ENCODE measurements at places on chromosomes 6 and 20.

- DNase-seq: no peak
Observed at GRCh38 chr6:13398069-13398381, 69.7 kb upstream of the TBC1D7 start.

- DNase-seq: no peak
Observed at GRCh38 chr20:32565735-32566032, 19.4 kb downstream of the NOL4L start.

- DNase-seq: no peak
Observed at GRCh38 chr6:36241728-36242127, 28.1 kb upstream of the PNPLA1 start.

DNA sequence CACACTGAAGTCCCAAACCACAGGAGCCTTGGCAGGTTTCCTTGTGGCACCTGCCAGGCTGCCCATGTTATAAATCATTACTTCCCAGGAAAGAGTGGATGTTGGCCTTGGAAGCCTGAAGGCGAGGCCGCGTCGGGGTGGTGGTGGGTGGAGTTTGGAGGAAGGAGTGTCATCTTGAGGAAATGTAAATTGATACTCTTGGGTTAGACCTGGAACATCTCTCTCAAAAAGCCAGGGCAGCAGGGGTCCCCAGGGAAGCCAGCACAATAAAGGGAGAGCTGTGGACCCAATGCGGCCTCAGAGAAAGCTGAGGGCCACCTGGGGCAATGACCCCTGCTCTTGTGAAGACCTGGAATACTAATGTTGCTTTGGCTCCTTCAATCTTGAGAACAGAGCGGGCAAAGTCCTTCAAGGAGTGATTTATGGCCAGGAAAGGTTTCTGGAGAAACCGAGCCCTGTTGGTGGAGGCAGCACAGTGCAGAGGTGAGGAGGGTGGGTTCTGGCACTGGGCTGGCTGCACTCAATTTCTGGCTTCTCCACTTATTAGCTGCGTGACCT is 26.3 kb upstream of the TRAF3IP2 start:
- DNase-seq: no peak

DNA sequence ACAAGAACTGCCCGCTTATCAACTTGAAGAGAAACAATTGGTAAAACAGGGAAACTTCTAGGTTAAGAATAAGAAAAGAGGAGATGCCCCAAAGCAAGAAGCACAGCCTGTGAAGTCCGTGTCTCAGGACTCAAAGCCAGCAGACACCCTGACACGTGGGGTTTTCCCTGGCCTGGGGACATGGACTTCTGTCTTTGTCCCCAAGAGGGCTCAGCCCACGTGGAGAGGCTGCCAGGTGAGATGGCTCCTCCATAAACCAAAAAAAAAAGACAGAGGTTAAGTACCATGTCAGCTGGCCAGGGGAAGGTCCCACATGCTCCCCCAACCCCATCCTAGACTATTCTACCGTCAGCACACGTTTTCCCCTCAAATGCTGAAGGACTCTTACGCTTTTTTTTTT is 9.9 kb downstream of the SERPINB6 start:
- no peak for DNase-seq

DNA sequence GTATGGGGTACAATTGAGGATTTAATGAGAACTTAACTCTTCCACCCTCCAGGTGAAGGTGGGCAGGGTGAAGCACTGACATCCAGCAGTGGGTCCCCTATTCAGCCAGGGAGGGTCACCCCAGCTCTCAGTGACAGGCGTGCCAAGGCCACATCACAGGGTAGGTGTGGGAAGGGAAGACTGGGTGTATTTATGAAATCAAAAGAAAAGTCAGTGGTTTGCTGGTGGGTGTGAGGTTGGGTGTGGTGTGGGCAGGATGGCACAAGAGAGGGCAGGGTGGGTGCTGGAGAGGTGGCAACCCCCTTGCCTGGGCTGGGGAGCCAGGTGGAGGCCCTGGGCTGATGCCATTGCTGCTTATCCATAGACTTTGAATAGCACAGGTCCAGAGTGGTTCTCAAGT is 16.6 kb downstream of the SYNDIG1 start:
- DNase-seq: no peak

DNA sequence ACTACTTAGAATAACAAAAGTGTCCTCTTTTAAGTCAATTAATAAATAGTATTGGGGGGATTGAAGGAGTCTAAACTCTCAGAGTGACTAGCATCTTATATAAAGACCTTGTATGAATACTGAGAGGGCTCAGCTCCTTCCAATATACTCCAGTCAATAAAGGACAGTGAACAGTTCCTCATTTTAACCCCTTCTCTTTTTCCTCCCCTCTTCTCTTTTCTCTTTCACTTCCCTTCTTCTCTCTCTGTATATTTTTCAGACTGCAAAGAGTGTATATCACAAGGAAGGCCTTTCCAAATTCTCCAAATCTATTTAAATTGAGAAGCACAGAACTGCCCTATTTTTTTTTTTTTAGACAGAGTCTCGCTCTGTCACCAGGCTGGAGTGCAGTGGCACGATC is 99.5 kb downstream of the CD164 start:
- no peak for DNase-seq

DNA sequence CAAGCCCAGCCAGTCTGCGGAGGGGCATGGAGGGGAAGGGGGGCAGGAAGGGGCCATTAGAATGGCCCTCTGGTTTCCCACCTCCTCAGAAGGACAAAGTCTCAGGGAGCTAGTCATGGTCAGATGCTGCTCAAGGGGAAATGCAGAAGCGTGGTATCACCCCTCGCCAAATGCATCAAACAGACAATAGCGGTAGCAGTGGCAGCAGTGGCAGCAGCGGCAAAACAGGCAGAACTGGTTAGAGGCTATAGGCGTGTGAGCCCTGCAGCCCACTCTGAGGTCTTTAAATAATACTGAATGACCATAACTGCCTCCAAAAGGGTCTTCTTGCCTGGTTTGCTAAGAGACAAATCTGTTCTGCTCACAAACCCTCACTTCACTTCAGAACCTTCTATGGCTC is 186.7 kb downstream of the TFAP2C start:
- no peak for DNase-seq

DNA sequence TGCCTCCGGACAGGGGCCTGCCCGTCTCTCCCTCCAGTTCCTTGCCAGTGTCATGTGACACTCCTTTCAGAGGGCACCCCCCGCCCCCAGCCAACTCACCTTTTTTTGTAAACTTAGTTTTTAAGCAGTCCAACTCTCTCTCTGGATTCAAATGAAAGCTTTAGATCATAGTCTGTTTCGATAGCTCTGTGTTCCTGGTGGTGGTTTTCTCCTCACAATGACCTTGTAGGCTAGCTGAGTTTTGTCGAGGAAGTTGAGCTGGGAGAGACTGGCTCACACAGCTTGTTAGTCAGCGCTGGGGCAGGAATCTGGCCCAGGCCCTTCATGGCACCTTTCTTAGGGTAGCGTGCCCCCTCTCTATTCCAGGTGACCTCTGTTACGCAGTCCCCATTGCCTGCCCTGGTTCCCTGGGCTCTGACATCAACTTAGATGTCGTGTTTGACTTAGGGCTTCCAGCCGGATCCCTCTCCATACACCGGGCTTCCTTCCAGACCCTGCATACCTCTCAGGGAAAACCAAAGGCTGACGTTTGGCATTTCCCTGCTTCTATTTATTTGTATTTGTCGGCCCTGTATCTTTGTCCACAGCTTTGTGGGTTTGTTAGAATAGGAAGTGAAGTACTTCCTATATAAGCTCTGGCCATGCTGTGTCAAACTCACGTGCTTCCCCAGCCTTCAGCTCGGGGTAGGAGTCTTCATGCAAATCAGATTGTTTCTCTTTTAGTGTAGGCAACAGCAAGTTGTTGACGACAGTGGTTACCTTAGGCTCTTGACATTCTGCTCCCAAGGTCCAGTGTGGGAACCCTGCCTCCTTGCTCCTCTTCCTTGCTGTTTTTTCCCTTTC is 12.7 kb downstream of the IGF2R start:
- no peak for DNase-seq

DNA sequence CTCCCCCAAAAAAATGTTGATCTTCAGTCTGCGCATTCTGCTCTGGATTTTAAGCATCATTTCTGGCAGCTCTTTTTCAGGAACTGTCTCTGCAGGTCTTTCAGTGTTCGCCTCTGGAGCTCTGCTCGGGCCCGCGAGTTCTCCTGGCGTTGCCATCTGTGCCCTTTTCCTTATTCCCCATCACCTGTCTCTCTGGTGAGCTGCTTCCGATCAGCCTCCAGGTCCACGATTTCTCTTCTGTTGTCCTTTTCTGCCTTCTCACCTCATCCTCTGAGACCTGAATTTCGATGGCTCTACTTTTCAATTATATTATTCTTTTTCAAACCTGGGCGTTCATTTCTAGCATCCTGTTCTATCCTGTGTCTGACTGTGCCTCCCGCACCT is 590 bp upstream of the MAP1LC3A start:
- DNase-seq: no peak

DNA sequence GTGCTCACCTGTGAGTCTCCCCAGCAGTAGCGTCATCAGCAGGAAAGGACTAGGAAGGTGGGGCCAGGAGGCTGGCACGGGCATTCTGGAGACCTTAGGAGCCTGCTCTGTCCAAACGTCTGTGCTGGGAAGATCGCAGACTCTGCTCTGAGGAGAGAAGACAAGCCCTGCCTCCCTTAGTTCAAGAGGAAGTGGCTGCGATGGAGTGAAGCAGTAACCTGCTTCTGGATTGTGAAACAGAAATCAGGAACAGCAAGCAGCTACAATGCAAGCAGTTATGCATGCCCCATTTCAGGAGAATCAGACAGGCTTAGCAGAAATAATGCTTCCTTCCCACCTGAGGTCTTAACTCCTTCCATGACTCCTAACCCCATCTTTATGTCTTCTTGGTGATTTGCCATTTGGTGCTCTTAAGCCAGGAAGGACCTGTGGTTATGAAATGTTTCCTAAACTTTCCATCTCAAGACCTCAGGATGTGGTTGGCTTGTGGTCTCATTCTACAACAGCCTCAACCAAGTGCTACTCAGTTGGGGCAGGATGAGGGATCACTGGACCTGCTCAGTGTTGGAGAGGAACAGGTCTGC is at the start of gene SIRPB1:
SIRPB1 (minus strand) TSS at position 149 of the 584 bp plus-strand sequence; CDS start at position 84, 65 bp downstream.
- no peak for DNase-seq

GRCh38 chr6:8825726-8826125 is 390.4 kb upstream of the SLC35B3 start:
- no peak for DNase-seq

DNA sequence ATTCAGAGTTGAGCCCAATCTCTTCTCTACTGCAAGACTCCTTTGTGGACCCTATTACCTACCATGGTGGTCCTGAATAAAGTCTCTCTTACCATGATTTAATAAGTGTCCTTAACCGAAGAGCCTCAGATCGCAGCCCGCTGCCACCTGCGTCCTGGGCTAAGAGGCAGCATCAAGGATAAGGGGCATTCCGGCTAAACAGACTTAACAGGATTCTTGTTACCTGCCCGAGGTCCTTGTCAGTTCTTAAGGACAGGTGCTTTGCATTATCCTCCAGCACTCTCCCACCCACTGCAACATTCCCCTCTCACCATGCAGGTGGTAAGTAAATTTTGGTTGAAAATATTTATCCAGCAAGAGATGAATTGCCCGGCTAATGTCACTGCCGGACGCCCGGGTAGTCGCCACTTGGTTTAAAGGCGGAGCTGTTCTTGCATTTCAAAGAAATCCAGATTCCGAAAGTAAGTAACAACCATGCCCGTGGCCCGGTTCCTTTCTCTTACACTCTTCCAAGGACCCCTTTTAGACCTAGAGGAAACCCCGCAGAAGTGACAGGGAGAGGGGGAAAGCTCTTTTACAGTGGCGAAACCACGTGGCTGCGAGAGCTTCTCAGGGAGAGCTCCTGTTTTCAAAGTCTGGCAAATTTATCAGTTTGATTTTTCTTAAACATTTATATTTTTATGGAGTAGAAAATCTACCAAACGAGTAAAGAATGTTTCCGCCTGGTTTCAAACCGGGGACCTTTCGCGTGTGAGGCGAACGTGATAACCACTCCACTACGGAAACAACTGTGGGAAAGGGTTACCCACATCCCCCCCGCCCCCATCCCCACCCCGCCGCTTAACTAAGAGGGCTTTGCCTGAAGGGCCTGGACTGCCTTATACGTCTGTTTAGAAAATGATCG is 41.9 kb upstream of the PRSS16 start:
- DNase-seq: no peak

- DNase-seq: no peak
Observed at GRCh38 chr6:95768539-95768938, 191.2 kb downstream of the MANEA start.

DNA sequence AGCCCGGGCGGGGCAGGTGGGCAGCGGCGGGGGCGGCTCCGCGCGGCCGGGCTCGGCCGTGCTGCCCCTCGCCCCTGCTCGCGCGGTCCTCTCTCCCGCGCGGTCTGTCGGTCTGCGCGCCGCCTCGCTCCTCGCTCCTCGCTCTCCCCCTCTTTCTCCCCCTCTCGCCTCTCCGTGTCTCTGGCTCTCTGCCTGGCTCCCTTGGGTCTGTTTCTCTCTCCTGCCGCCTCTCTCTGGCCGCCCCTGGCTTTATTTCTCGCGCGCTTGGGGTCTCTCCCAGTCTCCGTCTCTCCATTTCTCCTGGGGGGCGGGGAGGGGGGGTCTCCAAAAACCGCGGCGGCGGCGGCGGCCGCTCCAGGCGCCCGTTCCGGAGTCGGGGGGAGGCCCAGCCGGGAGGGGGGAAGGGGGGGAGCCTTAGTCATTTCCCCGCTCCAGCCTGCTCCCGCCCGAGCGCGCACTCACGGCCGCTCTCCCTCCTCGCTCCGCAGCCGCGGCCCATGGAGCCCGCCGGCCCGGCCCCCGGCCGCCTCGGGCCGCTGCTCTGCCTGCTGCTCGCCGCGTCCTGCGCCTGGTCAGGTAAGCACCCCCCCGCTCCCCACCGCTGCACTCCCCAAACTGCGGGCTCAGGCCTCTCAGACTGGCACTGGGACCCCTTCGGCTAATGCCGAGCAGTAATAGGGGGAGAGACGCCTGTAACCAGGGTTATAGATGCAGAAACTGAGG is at the start of gene SIRPA:
SIRPA (plus strand) TSS at position 457 of the 723 bp plus-strand sequence; CDS start at position 498, 41 bp downstream.
- DNase-seq: no peak

- DNase-seq: no peak
Observed at GRCh38 chr6:139695361-139695760, 320.9 kb upstream of the CITED2 start.

- no peak for DNase-seq
Observed at GRCh38 chr6:81293896-81294295, 458.6 kb downstream of the TENT5A start.

GRCh38 chr6:52536424-52536916 is 40.4 kb downstream of the TRAM2 start:
- no peak for DNase-seq

DNA sequence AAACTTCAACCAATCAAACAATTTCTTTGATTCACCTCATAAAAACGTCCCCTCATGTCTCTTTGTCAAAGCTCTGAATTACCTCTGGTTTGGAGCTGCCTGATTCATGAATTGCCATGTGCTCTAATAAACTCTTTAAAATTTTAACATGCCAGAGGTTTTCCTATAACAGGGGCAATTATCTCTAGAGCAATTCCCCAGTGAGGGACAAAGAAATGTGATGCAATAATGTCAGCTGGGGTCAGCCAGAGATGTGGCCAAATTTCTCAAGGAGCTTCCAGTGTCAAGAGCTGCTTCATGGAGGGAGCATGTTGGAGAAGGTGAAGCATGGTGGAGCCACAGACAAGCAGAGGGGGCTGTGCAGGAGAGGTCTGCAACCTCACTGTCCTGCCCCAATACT is 38.7 kb upstream of the RFPL4B start:
- no peak for DNase-seq

DNA sequence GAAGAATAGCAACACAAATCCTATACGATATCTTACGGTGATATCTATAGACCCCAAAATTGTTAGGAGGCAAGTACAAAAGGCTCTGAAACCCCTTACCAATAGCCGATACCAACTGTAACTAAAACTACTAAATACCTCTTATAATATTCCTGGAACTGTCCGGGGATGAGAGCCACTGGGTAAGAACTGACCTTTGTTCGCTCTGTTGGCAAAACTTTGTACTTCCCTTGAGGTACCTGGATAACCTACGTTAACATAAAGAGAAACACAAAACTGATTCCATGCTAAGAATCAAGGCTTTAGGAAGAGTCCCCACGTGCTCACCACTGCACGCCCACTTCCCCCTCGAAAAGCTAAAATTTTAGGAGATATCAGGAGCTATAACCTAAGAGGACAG is 9.7 kb downstream of the PHF10 start:
- no peak for DNase-seq

All from activated naive CD4-positive, alpha-beta T cell (primary cell).